ENCODE measurements at places on chromosomes 5 and 9. TPM values are rescaled to one million over a fixed set of nuclear protein-coding genes. Genes with fewer than 3 reads are reported as not detected.

LCN1 gene
- not detected for total RNA-seq

AMACR gene
- 196 TPM for total RNA-seq

- no peak for DNase-seq
- no peaks in the 10 kb centered on the region for H3K36me3 ChIP-seq
- no peak within 1 kb of the TSS for H3K4me3 ChIP-seq
Observed at GRCh38 chr5:141135030-141135717, at the start of gene PCDHB5. TSS of gene PCDHB5 (plus strand) at chr5:141135206. CDS start at chr5:141135435, 229 bp downstream.

KIAA0825 gene
- total RNA-seq: 0.50 TPM

FOXI1 gene
- total RNA-seq: 0.14 TPM

DNA sequence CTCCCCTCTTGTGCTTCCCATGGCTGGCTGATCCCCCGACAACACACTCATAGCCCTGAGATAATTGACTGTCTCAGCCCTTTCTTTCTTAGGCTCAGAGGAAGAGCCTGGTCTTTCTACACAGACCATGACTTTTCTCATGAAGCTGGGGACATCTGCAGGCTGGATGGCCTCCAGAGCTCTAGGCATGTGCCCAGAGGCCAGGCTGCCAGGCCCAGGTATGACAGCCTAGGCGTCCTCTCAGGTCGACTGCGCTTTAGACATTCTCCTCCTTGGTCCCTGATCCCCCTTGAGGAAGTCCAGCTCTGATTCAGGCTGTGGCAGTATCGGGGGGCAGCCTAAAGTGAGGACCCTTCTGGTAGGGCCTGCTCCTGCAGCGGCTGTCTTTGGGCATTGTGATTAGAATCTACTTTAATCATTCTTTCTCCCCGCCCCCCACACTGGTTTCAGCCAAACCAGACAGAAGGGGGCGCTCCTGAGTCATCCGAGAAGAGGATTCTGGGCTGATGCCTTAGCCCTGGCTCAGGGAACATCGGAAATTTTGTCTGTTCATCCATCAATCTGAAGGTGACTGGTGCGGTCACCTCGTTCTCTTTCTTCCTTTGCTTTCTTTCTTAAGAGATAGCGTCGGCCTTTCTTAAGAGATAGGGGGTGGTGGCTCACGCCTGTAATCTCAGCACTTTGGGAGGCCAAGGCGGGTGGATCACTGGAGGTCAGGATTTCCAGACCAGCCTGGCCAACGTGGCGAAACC, 66.5 kb upstream of the HSPA9 start:
- no peak overlapping the region for H3K4me3 ChIP-seq
- H3K4me1 ChIP-seq: no peaks in the 10 kb centered on the region
- peak; percentile 83 for DNase-seq
- H3K27me3 ChIP-seq: no peaks in the 10 kb centered on the region

DNA sequence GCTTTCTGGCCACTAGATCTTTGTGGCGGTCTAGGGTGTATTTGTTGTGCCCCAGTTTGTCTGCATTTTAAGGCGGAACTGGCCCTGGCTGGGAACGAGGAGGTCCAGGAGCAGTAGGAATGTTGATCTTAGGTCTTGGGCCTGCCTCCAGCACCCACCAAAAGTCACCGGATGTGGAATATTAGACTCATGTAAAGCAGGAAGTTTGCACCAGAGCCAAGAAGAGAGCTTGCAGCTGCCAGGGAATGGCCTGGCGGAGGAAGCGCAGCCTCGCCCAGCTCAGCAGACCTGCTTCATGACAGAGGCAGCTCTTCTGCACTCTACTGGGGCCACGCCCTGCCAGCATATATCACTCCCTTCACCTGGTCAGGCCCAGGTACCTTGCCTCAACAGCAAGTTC, 3.3 kb downstream of the GPX3 start:
- no peak for DNase-seq
- H3K27me3 ChIP-seq: no peaks in the 10 kb centered on the region
- H3K36me3 ChIP-seq: peaks cover 4% of the 10 kb centered on the region
- no peak overlapping the region for H3K4me3 ChIP-seq
- peaks cover 7% of the 10 kb centered on the region for H3K4me1 ChIP-seq

NEUROG1 gene
- not detected for total RNA-seq

DNA sequence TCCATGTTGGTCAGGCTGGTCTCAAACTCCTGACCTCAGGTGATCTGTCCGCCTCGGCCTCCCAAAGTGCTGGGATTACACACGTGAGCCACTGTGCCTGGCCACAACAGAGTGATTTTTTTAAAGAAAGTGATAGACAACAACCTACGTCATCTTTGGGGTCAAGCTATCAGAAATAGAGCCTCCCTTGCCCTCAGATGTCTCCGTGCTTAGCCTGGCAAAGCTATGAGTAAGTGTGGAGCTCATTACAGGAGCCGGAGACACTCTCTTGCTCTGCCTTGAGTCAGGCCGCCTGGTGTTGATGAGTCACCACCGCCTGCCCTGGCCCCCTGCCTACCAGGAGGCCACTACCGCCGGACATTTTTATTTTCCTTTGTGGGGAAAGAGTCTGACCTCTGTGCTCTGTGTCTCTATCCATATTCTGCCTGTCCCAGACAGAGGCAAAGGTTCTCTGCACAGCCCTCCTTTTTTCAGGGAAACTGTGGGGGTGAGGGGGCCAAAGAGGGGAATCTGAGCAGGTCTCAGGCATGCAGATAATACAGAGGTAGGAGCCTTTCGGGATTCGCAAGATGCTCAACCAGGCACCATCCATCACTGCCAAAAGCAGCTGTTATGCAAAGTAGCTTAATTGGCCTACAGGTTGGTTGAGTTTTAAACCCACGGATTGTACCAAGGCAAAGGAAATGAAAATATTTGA, 123.7 kb upstream of the CPEB4 start:
- no peak overlapping the region for H3K27ac ChIP-seq
- H3K27me3 ChIP-seq: no peaks in the 10 kb centered on the region
- peak; percentile 42 for DNase-seq
- peaks cover 40% of the 10 kb centered on the region for H3K4me1 ChIP-seq
- H3K36me3 ChIP-seq: no peaks in the 10 kb centered on the region

PRELID1 gene
- 229 TPM for total RNA-seq

- H3K27me3 ChIP-seq: no peaks in the 10 kb centered on the region
- H3K27ac ChIP-seq: no peak overlapping the region
- H3K36me3 ChIP-seq: no peaks in the 10 kb centered on the region
- H3K4me3 ChIP-seq: no peak overlapping the region
Observed at GRCh38 chr9:6109571-6109970, 94.1 kb upstream of the RANBP6 start.

- peaks cover 8% of the 10 kb centered on the region for H3K36me3 ChIP-seq
- H3K4me3 ChIP-seq: no peak overlapping the region
- DNase-seq: no peak
Observed at GRCh38 chr5:151028717-151029116, 8.3 kb downstream of the GPX3 start.

DNA sequence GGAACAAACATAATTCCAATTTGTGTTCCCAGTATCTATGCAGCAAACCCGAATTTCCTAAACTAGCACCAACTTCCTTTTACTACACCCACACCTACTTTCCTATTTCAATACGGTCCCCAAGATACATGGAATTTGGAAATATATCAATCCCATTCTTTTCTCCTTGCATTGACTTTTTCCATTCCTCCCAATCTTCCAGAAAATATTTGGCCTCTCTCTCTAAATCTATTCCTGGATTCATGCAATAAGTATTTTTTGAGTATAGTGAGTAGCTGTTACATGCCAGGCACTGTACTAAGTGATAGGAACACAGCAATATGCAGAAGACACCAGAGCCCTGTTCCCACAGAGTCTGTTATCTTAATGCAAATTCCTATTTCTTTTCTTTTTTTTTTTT, 216.2 kb upstream of the PIK3R1 start:
- H3K4me3 ChIP-seq: no peak overlapping the region
- H3K27me3 ChIP-seq: no peaks in the 10 kb centered on the region
- H3K4me1 ChIP-seq: no peaks in the 10 kb centered on the region
- no peak for DNase-seq

DNA sequence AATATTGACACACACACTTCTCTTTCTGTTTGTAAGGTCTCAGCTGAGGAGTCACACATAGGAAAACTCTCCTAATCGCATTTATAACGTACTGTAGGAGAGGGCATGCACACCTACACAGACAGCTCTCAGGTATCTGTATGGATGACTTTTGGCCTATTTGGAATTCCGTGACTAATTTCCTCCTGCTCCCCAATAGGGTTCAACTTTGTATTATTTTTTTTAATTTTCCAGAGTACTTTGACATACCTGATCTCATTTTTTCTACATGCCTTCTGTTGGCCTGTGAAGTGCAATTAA, 195.9 kb downstream of the ARHGAP26 start:
- DNase-seq: no peak
- H3K27me3 ChIP-seq: no peaks in the 10 kb centered on the region
- peaks cover 9% of the 10 kb centered on the region for H3K4me1 ChIP-seq

CACNA1B gene
- 0.11 TPM for total RNA-seq

CXCL14 gene
- total RNA-seq: not detected

- no peak overlapping the region for H3K4me3 ChIP-seq
- no peaks in the 10 kb centered on the region for H3K27me3 ChIP-seq
- H3K27ac ChIP-seq: no peak overlapping the region
- H3K36me3 ChIP-seq: no peaks in the 10 kb centered on the region
- DNase-seq: no peak
Observed at GRCh38 chr9:86706391-86706790, 240.9 kb downstream of the GAS1 start.

LAMC3 gene
- 0.44 TPM for total RNA-seq

IL5 gene
- total RNA-seq: not detected

DNA sequence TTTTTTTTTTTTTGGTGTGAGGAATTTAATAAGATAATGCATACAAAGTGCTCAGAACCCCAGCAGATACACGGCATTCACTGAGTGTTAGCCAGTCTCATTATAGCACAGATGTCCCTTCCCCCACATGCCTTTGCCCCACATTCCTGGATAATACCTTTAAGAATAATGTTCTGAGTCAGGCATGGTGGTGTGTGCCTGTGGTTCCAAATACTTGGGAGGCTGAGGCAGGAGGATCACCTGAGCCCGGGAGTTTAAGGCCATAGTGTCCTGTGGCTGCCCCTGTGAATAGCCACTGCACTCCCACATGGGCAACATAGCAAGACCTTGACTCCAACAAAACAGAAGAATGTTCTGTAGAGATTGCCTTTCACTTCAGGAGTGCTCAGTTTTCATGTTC, 24.2 kb upstream of the ANKRD18A start:
- no peaks in the 10 kb centered on the region for H3K4me1 ChIP-seq
- H3K36me3 ChIP-seq: no peaks in the 10 kb centered on the region
- H3K4me3 ChIP-seq: no peak overlapping the region
- H3K27me3 ChIP-seq: no peaks in the 10 kb centered on the region
- no peak for DNase-seq

PCDHGC5 gene
- total RNA-seq: 0.25 TPM

PCDHGA11 gene
- total RNA-seq: 1.2 TPM

- H3K36me3 ChIP-seq: no peaks in the 10 kb centered on the region
- no peak for DNase-seq
- H3K27me3 ChIP-seq: no peaks in the 10 kb centered on the region
- H3K4me1 ChIP-seq: no peaks in the 10 kb centered on the region
Observed at GRCh38 chr9:123276551-123276950, 8.2 kb upstream of the STRBP start.

GRCh38 chr5:111668477-111669414, 88.2 kb downstream of the NREP start:
- no peaks in the 10 kb centered on the region for H3K4me1 ChIP-seq
- no peaks in the 10 kb centered on the region for H3K27me3 ChIP-seq
- H3K36me3 ChIP-seq: no peaks in the 10 kb centered on the region
- H3K4me3 ChIP-seq: no peak overlapping the region

- H3K4me1 ChIP-seq: no peaks in the 10 kb centered on the region
- DNase-seq: no peak
- H3K4me3 ChIP-seq: no peak overlapping the region
- no peaks in the 10 kb centered on the region for H3K36me3 ChIP-seq
Observed at GRCh38 chr5:159100782-159101646, 1.3 kb upstream of the EBF1 start.

GRCh38 chr9:78369639-78370219, 72.8 kb downstream of the PSAT1 start:
- H3K4me3 ChIP-seq: no peak overlapping the region
- no peaks in the 10 kb centered on the region for H3K4me1 ChIP-seq
- H3K27me3 ChIP-seq: no peaks in the 10 kb centered on the region
- no peaks in the 10 kb centered on the region for H3K36me3 ChIP-seq
- DNase-seq: peak; percentile 44

DMRT3 gene
- total RNA-seq: not detected

SPINK6 gene
- total RNA-seq: not detected

- H3K27ac ChIP-seq: peak overlapping the region; percentile 95
- H3K4me1 ChIP-seq: peaks cover 46% of the 10 kb centered on the region
- DNase-seq: no peak
Observed at GRCh38 chr5:111511831-111512374, 432 bp downstream of the STARD4 start.

OCLN gene
- total RNA-seq: 184 TPM

BRINP1 gene
- not detected for total RNA-seq

DNA sequence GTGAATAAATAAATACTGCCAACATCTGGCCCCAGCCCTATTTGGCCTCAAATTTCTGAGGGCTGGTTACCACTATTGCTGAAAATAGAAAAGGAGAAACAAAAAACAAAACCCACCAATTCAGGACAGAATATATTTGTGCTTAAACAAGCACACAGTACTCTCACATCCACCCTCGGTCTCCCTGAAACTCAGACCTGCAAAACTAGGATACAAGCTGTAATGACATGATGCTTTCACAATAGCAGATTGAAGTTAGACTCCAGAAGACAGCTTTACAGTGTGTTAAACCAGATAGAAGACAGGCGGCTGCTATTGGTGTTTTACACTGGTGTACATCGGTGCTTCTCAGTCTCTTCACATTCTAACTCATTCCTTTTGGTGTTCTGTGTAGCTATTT, 214.9 kb upstream of the DMRT1 start:
- no peaks in the 10 kb centered on the region for H3K27me3 ChIP-seq
- H3K36me3 ChIP-seq: no peaks in the 10 kb centered on the region
- no peak overlapping the region for H3K27ac ChIP-seq
- no peaks in the 10 kb centered on the region for H3K4me1 ChIP-seq
- H3K4me3 ChIP-seq: no peak overlapping the region
- DNase-seq: no peak

GRCh38 chr5:36666986-36667385, 60.6 kb downstream of the SLC1A3 start:
- peaks cover 1% of the 10 kb centered on the region for H3K36me3 ChIP-seq
- no peak for DNase-seq
- H3K4me1 ChIP-seq: peaks cover 63% of the 10 kb centered on the region

GRCh38 chr9:136410500-136411287, at the start of the genes ENTR1 and PMPCA:
TSS of gene ENTR1 (minus strand) at chr9:136410614. CDS start at chr9:136410397, 217 bp downstream.
TSS of gene PMPCA (plus strand) at chr9:136410658. CDS start at chr9:136410669, 11 bp downstream.
- peaks cover 12% of the 10 kb centered on the region for H3K4me1 ChIP-seq
- peak; percentile 94 for DNase-seq
- peak within 1 kb of the TSS; percentile 81 for H3K4me3 ChIP-seq
- H3K27me3 ChIP-seq: no peaks in the 10 kb centered on the region
- H3K27ac ChIP-seq: peak within 1 kb of the TSS; percentile 85

DNA sequence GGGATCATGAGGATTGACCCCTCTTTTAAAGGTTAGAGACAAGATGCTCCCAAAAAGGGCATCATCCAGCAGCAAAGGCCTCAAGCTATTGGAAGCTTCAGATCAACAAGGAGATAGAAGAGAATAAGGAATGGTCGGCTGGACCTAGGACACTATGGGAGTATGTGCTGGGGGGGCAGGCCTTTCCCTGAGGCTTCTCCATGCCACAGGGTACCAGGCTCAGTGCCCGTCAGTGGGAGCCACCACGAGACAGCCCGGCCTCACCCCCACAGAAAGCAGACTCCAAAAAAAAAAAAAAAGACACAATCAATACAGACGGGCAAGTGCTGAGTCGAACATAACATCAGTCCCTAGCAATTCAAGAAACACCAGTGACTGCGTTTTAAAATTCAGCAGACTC, 117.4 kb downstream of the KLHL3 start:
- no peaks in the 10 kb centered on the region for H3K4me1 ChIP-seq
- no peak overlapping the region for H3K27ac ChIP-seq
- no peak for DNase-seq

GRCh38 chr5:119746984-119747383, 117.6 kb downstream of the FAM170A start:
- DNase-seq: no peak
- H3K27me3 ChIP-seq: no peaks in the 10 kb centered on the region
- no peak overlapping the region for H3K27ac ChIP-seq
- H3K4me1 ChIP-seq: no peaks in the 10 kb centered on the region
- H3K4me3 ChIP-seq: no peak overlapping the region
